ENCODE measurements at places on chromosomes 6 and 20.
A peak's percentile ranks its signal among the peaks of the same experiment; 100 is the strongest.

DNA sequence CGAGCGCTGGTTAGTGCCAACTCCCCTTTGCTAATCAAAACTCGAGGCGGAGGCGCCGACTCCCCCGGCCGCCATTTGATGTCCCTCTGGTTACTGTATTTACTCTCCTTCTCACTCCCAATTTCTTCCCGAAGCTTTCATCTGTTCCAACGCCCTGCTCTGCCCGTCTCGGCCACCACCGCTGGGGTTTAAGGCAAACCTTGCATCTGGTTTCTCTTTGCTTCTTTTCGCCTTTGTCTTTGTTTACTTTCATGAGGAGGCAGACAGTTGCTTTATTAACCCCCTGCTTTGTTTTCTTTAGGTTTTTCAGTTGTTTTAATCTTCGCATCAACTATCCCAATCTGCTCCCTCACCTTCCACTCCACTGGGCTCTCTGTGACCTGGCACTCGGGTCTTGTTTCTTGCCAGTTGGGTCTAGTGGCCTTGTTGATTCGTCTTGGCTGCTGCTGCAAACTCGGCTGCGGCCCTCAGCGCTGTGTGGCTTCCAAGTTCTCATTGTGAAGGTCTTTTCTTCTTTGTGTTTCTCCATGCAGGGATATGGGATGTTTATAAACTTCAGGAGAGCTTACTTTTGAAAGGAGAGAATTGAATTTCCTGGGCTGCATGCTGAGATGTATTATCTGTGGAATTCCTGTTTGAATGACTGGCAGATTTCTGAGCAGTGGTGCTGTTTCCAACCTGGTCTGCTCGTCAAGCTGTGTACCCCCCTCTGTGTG is 155.1 kb downstream of the CDC5L start:
- no peak for DNase-seq

GRCh38 chr6:135722679-135723078 is 128.8 kb upstream of the PDE7B start:
- peak; percentile 71 for DNase-seq

GRCh38 chr20:16530201-16530681 is 43.0 kb downstream of the KIF16B start:
- peak; percentile 89 for DNase-seq

DNA sequence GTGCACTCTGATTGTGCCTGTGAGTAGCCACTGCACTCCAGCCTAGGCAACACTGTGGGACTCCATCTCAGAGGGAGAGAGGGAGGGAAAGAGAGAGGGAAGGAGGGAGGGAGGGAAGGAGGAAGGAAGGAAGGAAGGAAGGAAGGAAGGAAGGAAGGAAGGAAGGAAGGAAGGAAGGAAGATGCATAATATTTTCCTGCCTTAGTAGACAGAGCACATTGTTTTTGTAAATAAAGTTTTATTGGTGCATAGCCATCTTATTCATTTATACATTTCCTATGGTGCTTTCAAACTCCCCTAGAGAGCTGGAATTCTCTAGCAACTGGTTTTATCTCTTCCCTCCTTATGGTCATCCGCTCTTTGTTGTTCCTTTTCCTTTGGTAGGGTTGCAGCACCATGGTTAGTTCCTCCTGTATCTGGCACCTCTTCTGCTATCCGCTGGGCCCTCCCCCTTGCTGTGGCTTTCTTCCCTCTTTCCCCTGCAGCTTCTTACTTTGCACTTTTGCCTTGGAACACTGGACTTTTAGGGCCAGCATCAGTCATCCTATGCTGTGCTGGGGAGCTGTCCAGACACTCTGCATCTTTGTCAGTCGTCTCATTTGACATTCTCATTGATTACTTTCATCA is 20.2 kb downstream of the GPR6 start:
- no peak for DNase-seq

DNA sequence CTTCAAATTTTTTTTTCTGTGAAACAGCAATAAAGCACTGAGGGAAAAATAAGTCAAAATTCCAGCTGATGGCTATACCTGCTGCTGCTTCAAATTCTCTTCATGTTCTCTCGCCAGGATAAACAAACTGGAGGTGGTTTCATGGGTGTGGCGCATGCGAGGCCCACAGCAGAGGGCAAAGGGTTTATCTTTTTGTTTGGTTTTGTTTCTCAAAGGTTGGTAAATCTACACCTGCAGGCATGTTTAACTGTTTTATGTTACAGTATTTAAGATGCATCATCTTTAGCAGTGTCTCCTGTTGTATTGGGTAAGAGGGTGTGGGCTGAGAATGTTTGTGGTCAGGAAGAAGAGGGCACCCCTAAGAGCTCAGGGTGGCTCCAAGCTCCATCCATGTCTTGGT is 342.2 kb downstream of the CDH26 start:
- no peak for DNase-seq

GRCh38 chr20:17808357-17808756 is 108.6 kb downstream of the BANF2 start:
- DNase-seq, result no peak

DNA sequence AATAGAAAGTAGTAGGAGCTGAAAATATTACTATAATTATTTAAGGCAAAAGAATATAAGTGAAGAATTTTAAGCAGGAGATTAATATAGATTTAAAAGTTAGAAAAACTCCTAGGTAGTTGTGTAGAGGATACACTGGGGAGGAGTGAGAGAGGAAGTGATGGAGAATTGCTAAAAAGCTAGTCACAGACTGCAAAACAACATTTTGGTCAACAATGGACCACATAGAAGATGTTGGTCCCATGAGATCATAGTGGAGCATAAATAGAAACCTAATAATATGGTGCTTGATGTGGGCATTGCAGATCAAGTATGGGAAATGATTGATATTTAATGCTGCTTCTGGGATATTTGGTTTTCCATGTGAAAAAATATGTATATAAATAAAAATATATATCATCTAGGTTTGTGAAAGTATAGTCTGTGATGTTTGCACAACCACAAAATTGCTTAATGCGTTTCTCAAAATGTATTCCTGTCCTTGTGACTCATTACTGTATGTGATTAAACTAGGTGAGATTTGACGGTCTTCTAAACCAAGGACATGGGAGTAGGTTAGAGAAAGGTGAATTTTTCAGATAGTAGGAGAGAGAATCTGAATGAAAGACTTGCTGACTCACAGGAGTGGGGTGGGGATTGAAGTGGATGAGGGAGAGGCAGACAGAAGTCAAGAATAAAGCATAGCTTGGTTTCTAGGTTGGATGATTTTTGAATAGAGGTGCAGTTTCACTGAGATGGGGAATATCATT is 174.0 kb downstream of the BCKDHB start:
- no peak for DNase-seq

GRCh38 chr6:63097222-63097621 is 114.0 kb upstream of the FKBP1C start:
- DNase-seq, result no peak

DNA sequence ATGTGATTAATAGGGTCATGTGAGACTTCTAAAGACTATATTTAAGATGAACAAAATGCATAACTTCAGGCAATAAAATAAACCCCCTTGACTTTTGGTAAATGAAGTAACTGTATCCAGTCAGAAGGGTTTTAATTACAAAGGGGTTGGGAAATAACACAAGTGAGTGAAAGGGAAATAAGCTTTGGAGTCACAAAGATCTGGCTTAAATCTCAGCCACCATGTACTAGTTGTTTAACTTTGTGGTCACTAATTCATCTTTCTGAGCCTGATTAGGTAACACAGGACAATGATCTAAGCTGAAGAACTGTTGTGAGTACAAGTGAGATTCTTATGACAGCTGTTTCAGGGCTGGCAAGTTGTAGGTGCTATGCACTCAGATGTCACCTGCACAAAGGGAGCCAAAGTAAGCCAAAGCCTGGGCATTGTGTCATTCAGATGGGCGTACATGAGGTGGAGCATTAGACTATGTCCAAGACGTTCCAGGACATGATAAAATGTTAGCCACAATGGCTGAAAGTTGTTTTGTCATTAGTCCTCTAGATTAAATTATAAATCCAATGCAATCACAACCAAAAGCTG is 13.8 kb downstream of the TOMM34 start:
- no peak for DNase-seq

DNA sequence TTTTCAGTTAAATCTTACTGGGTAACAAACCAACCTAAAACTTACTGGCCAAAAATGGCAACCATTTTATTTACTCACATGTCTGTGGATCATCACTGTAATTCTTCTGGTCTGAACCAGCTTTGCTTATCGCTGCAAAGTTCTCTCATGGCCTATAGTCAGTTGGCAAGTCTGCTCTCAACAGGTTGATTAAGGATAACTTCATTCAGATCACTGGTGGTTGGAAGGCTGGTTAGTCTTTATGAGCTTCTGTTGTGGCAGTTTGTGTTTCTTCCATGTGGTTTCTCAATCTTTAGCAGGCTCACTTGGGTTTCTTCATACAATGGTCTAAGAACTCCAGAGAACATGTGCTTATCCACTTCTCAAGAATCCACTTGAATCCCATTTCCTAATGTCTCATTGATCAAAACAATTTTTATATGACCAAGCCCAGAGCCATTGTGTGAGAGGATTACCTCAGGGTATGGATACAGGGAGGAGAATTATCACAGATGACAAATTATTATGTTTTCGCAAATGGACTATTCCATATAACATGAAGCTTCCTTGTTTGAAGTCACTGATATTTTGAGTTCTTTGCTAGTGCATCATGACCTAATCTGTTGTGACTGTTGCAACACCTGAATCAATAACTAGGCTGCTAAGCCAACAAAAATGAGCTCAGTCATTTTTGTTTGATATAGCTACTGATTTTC is 155.4 kb upstream of the BMP2 start:
- DNase-seq, result no peak

GRCh38 chr6:68559716-68560115 is 75.4 kb upstream of the ADGRB3 start:
- no peak for DNase-seq

GRCh38 chr6:106517706-106518105 is 111.6 kb downstream of the RTN4IP1 start:
- no peak for DNase-seq

- no peak for DNase-seq
Observed at GRCh38 chr6:46490425-46491200, 636 bp downstream of the RCAN2 start.

DNA sequence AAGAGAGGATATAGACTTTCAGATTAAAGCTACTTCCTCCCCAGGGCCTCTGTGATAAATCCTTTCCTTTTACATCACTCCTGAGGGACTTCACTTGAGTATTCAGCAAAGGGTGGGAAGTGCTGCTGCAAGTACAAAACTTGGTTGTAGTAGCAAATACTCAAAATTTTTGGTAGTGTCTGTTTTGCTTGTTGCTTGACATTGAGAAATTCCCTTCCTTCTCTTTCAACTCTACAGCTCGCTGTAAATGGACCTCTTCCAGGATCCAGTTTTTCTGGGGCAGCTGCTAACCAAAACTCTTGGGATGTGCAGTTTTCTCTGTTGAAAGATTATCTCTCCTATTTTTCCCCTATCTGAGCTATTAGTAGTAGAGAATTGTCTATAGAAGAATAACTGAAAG is 472.0 kb downstream of the CD109 start:
- no peak for DNase-seq

DNA sequence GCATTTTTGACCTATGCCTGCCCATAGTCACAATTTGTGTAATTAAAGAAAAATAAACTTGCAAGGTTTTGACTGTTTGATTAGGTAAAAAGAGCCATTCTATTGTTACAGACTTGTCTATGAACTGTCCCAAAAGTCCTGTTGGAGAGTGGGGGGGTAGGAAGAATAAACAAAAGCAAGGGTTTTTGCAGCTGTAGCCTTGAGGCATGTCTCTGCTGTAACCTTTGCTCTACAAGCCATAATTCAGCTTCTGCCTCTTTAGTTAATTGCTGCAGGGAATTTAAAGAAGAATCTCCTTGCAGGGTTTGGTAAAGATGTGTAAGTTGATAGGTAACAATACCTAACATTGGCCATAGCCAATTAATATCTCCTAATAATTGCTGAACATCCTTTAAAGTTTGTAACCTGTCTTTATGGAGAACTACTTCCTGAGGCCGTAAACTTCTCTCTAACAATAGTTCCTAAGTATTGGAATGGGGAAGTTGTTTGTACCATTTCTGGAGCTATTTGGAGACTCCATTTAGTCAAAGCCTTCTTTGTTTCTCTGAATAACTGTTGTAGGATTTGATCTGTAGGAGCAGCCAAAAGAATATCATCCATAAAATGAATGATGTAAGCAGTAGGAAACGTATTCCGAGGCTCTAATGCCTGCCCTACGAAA is 7.9 kb upstream of the ABHD12 start:
- peak; percentile 12 for DNase-seq

DNA sequence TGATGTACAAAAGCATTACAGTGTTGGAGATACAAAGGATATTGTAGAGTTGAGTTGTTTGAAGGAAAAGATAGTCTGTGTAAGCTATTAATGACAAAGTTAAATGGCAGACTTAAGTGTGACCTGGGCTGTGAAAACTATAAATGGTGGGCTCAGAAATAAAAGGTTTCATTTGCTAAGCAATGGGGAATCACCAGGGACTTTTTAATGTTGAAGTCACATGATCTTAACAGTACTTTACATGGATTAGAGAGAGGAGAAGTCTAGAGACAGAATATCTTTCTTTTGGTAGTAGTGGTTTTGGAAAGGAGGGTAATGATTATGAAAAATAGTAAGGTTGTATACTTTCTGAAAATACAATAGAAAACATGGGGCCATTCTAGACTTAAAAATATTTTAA is 67.1 kb downstream of the SCAF8 start:
- no peak for DNase-seq

DNA sequence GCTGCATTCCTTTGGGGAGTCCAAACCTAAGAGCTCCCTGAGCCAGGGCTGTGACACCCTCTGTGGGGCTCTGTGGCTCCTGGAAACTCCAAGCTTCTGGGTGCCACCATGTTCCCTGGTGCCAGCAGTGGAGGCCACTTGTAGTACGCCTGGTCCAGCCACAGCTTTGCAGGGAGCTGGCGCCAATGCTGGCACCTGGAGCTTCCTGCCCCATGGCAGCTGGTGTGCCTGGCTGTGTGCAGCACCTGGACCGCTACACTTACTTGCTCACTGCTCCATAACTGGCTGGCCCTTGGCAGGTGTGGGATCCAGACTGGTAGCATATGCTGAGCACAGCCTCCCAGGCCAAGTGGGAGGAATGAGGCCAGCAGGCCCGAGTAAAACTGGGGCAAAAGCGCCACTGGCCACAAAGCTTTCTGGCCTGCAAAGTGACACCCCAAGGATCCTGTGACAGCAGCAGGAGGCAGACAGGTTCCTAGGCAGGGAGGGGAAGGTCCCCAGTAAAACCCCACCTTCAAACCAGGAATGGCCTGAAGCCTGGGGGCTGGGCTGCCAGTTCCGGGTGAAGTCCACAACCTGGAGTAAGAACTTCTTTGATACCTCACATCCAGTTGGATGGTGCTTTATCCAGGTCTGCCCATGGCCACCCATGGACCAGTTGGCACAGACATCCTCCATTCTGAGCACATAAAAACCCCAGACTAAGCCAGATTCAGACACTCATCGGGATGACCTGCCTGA is 461.0 kb downstream of the TBC1D32 start:
- no peak for DNase-seq

- no peak for DNase-seq
Observed at GRCh38 chr20:36241678-36242077, 5.4 kb downstream of the AAR2 start.

- no peak for DNase-seq
Observed at GRCh38 chr20:21511850-21512633, 1.8 kb downstream of the NKX2-2 start.

- no peak for DNase-seq
Observed at GRCh38 chr6:8908638-8909037, 473.3 kb upstream of the SLC35B3 start.

GRCh38 chr6:16700202-16700915 is 60.9 kb downstream of the ATXN1 start:
- DNase-seq, result no peak

Measured in LoVo (cell line).